ENCODE measurements at places on chromosomes 7 and 10. TPM values are rescaled to one million over a fixed set of nuclear protein-coding genes. Genes with fewer than 3 reads are reported as not detected.

Gene MCM10
- total RNA-seq = 2.5 TPM

Gene TSPAN14
- total RNA-seq = 35.7 TPM

Gene NEURL1
- 25.1 TPM for total RNA-seq

Gene C10orf143
- total RNA-seq = 1.1 TPM

Gene ORC5
- 51.5 TPM for total RNA-seq

Gene TWIST1
- total RNA-seq = 0.62 TPM

Gene ANKRD2
- not detected for total RNA-seq
